ENCODE measurements at places on chromosomes 2 and 18.

GRCh38 chr2:235864733-235865515, 303.3 kb downstream of the GBX2 start:
- no peak for DNase-seq

DNA sequence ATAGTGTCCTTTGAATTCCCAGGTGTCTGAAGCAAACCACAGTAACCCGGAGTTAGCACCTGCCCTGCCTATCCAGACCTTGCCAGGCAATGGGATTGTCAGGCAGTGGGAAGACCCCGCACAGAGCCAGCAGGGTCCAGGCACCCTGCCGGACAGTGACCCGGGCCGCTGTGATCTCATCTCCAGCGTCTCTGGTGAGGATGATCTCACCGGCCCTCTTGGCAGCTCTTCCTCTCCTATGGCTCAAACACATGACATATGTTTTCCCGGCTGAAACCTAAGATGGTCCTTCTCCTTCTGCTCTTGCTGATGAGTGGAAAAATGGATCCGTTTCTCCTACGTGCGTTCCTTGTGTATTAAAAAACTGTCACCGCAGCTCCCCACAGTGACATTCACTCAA, 75.1 kb downstream of the ACOXL start:
- DNase-seq: no peak

DNA sequence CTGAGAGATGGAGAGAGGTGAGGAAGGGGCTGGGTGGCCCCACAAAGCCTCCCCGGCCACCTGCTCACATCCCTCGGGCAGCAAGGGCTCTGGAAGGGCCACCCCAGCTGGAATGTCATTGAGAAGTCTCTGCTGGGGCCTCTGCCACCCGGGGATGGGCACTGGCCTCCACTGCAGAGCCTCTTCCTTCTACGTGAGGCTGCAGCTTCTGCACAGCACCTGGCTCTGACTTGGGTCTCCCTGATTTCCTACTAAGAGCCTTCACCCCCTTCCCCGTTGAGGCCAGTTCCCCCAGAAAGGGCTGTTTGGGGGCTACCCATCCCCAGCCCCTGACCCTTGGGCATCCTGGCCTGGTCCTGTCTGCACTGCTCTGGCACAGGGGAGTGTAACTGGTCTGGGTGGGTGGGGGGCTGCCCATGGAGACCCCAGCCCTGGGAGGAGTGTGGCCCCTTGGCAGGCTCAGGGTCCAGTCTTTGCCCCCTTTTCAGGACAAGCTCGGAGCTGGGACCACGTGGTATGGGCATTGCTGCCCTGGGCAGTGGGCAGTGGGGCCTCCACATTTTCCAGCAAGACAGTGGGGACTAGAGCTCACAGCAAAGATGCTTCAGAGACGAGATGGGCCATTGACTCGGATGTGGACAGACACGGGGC, 5.6 kb downstream of the PDCD1 start:
- no peak for DNase-seq

DNA sequence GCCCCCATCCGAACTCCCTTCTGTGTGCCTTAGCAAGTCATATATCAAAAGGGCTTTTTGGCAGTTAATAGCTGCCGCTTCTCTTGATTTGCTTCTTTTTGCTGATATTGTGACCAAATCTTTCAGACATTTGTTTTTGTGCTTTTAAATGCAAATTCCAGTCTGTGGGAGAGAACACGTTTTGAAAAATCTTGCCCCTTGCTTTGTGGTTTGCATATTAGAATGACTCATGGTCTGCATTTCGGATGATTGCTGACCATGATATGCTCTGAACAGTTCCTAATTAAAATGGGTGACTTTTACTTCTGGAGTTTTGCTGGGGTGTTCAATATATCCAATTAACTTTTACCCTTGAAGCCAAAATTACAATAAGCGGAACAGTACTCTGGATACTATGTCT, 58.2 kb upstream of the ST6GAL2 start:
- DNase-seq: no peak

DNA sequence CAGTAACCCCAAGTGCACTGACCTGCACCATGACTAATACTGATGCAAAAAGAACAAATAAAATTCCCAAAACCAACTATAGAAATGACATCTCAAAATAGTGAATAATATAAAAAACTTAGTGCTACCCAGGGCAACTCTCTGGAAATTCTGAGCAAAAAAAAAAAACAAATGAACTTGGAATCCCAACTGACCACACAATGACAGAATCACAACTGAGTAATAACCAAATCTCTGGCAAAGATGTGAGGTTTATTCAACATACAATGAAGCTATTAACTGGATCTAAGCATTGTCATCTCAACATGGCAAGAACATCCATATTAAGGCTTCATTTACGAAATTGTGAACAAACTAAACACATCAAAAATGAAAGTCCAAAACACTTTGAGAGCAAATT, 22.7 kb downstream of the EXOC6B start:
- no peak for DNase-seq

DNA sequence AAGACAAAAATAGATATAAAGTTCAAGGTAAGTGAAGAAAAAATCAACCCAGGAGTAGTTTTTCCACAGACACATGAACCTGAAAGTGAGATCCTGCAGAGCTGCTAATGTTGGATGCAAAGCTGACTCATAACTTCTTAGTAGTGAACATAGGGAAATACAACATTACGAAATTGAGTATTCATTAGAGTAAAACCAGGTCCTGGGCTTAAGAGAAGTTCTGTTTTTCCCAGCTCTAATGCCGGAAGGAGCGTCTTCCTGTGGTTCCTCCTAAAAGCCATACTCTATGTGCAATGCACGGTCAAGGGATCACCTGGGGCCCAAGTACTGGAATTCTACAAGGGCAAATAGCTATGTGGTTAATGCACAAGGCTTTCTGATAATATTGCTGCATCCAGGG, 141.7 kb downstream of the RBMS1 start:
- no peak for DNase-seq

GRCh38 chr2:203835892-203836800, 31.4 kb upstream of the CTLA4 start:
- no peak for DNase-seq

GRCh38 chr2:85129861-85130260, 3.3 kb upstream of the TCF7L1 start:
- no peak for DNase-seq

DNA sequence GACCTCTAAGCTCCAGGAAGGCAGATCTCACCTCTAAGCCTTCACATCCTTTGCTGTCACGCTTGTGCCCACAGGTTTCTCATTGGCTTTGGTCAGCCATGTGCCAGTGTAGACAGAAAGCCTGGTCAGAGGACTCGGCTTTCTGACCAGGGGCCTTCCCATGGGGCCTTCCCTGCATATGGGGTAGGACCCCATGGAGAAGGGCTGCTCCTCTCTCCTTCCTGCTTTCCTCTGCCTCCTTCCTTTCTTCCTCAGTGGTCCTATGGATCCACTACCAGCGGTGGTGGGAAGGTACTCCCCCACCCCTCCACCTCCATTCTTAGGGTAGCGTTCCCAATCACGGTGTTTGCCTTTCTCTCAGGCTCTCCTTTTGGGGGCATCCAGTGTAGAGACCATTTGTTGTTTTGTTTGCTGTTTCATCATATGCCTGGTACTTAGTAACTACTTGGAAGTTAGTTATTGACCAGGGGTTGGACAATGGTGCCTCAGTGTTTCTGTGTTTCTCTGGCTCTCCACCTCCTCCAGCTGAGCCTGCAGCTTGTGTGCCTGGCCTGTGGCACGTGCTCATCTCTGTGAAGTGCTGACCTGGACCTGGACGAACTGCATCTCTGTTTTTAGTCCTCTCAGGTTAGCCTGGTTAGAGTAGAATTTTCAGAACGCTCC, 71.6 kb downstream of the ZNF407 start:
- no peak for DNase-seq

- no peak for DNase-seq
Observed at GRCh38 chr18:1618364-1618763, 713.7 kb downstream of the ADCYAP1 start.

DNA sequence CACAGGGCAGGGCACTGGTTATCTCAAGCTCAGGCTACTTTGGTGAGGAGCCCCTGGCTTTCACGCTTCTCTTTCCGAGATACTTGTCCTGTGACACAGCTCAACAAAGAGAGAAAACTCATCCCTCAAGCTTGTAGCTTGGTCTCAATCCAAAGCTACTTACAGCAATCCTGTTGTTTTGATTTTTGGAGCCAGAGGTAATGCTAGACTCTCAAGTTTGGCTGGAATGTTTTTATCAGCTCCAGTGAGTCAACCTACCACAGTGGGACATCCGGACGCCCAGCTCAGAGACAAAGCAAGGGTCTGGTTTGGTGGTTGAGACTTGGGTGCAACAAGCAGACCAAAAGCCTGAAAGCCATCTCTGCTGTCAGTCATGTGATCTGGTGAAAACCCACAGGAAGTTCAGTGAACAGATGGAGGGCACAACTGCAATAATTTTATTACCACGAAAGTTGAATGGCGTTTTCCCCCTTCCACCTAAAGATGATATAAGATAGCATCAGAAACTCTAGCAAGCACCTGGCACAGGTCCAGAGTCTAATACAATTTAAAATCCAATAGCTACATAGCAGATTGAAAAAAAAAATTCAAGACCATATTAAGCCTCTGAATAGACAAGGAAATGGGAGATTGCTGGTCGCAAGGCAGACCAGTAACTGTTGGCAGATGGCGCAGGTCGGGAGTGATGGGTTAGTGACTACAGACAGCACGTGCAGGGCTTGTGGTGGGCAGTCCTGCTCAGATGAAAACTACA, 102.3 kb upstream of the SMAD7 start:
- DNase-seq: no peak

GRCh38 chr2:220744861-220745260, 827.2 kb downstream of the EPHA4 start:
- DNase-seq: no peak

GRCh38 chr2:203612246-203612645, 77.1 kb upstream of the RAPH1 start:
- DNase-seq: no peak

GRCh38 chr2:223487214-223487846, 114.8 kb downstream of the SCG2 start:
- no peak for DNase-seq

DNA sequence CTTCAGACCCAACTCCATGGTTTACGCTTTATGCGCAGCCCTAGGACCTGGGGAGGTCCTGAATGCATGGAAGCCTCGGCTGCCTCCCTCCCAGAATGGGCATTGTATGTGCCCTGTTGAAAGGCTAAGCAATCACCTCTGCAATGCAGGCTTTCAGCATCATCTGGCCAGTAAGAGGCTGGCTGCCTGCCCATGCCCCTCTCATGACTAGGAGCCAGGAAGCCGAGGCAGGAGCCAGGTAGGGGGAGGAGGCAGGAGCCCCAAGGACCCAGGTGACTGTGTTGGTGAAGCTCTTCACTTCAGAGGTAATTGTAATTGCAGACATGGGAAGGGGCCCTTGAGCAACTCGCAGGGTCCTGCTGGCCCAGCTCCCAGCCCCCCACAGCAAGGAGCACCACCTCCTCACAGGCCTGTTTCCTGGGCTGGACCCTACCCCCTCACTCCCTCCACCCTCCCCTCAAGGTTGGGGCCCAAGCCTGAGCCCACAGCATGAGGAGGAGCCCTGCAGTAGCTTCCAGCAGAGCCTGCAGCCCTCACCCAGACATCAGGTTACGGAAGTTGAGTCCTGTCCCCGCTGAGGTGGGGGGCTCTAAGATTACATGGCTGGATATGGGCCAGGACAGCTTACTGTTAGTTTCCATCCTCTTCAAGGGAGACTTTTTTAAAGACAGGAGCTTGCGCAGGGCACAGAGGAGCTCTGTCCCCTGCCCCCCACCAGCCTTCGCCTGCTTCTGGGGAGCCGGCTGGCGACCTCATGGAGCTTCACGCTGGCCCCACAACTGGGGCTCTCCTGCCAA, 21.9 kb downstream of the CRACDL start:
- DNase-seq: no peak

DNA sequence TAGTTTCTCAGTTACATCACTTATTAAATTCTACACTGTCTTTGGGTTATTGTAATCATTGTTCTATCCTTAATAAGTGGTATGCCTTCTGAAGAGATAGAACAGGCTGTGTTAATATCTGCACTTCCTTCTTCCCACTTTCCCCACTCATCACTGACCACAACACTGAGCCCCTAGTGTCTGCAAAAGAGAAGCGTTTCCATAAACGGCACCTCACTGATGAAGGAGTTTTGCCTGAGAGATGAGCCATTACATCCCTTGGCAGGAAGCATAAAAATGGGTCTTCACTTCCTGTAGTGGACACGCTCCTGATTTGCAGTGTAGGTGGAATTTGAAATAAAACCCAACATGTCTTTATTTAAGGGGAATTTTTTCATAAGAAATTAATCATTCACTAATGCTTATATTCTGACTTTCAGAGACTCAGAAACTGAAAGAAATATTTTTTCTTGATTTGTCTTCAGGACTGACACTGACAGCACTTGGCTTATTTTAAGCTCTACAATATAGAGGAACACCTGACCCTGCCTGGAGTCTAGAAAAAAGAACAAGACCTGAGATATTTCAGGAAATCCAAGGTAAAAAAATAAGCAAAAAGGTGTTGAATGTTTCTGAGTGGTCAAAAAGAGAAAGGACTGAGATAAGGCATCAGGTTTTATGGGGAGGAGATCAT, 275.3 kb downstream of the RAD51AP2 start:
- DNase-seq: no peak

GRCh38 chr2:96146153-96146880, 1.1 kb upstream of the DUSP2 start:
- DNase-seq: peak; percentile 82

- DNase-seq: no peak
Observed at GRCh38 chr2:173803449-173803848, 161.7 kb downstream of the SP3 start.

DNA sequence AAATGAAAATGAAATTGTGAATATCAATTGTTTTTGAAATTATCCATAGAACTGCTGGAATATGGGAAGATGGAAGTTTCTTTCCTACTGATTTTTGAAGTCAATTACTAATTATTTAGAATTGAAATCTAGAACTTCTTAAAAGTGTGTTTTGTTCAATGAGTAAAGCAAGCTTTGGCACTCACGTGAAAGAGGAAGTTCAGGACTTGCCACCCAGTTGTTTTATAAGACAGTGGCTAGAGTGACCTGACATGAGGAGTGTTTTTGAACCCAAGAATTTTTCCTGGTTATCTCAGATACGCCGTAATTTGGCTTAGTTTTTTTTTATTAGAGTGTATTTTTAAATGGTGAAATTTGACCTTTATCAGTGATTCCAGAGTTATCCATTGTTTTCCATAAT, 3.5 kb downstream of the MXD1 start:
- DNase-seq: no peak

DNA sequence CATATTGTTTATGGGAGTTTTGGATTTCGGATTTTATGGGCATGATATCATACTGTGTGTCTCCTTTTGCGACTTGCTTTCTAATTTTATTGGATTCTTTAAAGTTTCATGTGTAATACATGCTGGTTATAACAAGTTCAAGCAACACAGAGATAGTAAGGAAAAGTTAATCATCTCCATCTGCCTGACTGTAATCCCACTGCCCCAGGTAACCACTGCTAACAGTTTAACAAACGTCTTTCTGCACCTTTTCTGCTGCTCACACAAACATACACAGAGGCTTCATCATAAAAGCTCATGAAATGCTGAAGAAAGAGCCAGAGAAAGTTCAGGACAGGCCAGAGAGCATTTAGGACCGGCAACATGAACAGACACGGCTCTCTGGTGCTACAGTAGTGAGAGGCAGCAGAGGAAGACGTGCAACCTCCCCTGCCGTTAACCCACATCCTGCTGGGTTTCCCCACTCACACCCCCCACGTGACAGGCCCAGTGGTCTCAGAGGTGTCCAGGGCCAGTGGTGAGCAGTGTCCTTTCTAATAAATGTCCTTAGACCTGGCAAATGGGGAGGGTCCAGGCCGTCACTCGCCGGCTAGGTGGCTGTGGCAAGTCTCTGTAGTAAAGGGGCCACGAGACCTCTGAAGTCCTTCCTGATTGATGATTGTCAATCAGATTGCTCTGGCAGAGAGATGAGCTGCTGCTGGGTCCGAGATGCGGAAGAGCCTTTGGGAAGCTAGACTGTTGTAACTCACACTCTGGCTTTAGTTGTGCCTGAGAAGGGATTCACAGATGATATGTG, 43.0 kb upstream of the SLC1A4 start:
- DNase-seq: peak; percentile 25
